ENCODE measurements at places on chromosomes 2 and 18.
A peak's percentile ranks its signal among the peaks of the same experiment; 100 is the strongest.

GRCh38 chr2:66301767-66302140, 133.2 kb upstream of the MEIS1 start:
- no peak for DNase-seq

DNA sequence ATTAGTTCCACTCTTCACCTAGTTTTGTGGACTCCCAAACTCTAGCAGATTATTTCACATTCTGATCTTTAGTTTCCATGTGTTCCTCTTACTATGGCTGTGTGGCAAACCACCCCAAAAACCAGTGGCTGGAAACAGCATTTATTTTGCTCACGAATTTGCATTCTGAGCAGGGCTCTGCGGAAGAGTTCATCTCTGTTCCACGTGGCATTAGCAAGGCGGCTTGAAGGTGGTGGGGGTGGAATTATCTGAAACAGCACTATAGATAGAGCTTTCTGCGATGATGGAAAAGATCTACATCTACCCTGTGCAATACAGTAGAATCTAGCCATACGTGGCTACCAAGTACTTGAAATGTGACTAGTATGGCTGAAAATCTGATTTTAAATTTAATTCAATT, 5.9 kb downstream of the TWSG1 start:
- no peak for DNase-seq

DNA sequence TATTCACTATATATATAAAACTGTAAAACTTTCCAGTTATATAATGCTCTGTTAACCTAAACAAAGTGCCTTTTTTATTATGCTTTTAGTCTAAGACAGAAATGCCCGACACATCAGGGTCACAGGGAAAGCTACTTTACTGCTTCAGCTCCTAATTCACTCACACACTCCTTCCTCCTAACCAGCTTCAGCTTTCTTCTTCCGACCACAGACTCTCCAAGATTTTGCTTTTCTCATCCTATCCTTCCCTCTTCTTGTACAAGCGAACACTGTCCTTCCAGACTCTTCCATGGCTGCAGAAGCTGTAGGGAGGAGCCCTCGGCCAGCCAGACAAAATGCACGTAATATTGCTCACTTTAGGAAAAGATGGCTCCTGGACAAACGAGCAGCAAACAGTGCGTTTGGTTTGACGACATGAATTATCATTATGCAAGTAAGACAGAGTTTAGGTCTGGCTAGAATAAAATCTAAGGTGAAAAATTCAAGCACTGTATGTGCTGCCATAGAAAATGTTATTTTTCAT, 47.5 kb upstream of the HNRNPA3 start:
- DNase-seq, result peak; percentile 31

- DNase-seq, result peak; percentile 22
Measured at GRCh38 chr2:29314816-29315571, 199.8 kb downstream of the CLIP4 start.

DNA sequence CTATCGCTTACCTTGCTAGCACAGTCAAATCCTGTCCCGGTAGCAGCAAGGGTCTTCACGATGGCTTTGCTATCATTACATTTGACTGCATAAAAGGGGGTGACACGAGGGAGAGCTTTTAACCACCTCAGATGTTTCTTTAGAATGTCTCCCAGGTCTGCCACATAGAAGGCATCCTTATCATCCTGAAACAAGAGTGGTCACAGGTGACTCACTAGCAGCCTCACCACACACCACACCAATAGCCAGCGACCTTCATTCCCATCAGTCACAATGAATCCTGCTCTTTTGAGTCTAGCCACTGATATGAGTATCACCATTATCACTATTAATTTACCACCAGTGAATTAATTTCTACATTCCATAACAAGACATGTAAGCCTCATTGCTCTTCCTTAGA, 3.7 kb downstream of the ODC1 start:
- DNase-seq, result no peak

DNA sequence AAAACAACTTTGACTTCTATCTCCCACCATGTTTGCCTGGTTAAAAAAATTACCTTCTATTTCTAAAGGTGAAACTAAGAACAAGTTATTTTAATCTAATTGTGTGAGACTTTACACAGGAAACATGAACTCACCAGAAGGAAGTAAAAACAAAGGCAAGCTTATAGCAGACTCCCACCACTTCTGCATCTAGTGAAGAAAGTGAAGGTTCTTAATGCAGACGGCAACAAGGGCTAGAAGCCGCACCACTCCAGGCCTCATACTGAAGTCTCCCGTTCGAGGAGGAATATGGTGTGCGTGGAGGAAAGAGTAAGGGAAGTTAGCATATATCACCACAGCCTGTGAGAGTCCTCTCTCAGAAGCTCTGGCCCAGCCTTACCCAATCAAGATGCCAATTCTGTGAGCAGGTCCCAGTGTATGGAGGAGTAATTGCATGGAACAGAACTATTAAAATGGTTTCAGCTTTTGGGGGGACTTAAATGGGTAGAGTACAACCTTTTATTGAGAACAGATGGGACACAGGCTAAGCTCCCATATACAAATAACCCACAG, 958.7 kb downstream of the BCL11A start:
- no peak for DNase-seq

- no peak for DNase-seq
Measured at GRCh38 chr2:241773511-241774418, 2.9 kb upstream of the GAL3ST2 start.

GRCh38 chr2:1082456-1083205, 132.0 kb downstream of the SNTG2 start:
- DNase-seq, result no peak

DNA sequence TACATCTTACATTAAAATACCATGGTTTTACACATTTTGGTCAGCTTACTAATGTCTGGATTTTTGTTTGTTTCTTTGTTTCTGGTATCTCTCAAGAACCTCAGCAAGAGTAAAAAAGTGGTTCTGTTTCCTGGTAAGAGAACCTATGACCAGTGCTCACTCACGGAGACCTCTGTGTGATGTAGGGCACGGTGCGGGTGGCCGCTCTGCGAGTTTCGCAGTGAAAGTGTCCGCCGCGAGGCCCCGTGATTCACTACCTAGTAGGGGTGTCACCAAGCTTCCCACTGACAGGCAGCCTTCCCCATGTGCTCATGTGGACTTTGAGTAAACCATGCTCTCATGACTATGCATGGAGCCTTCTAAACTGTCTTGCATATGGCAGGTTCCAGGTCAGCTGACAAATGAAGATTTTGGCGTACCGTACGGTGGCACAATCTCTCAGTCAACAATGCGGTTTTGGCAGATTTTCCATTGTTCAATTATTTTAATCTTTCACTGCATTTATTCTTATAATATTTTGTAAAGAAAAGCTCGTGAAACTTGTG, 137.3 kb downstream of the DCDC2C start:
- DNase-seq, result no peak

GRCh38 chr18:46301571-46301970, 197.4 kb downstream of the HAUS1 start:
- no peak for DNase-seq

GRCh38 chr2:80378-80777, 34.1 kb upstream of the FAM110C start:
- no peak for DNase-seq

DNA sequence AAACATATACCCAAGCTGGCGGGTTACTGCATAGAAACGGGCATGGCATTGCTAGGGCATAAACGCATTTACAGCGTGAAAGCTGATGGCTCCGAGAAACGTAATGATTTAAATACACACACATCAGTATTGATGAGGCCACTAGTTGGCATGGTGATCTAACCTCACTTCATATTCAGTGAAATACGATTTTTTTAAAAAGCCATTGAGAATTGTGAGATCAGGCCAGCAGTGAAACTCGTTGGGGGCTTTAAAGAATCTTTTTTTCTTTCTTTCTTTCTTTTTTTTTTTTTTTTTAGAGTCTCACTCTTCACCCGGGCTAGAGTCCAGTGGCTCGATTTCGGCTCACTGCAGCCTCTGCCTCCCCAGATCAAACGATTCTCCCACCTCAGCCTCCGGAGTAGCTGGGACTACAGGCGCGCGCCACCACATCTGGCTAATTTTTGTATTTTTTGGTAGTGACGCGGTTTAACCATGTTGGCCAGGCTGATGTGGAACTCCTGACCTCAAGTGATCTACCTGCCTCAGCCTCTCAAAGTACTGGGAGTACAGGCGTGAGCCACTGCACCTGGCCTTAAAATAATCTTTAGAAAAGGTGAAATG, 2.4 kb upstream of the SMAD7 start:
- DNase-seq, result no peak

GRCh38 chr2:41705634-41706033, 342.2 kb upstream of the PKDCC start:
- DNase-seq, result no peak

DNA sequence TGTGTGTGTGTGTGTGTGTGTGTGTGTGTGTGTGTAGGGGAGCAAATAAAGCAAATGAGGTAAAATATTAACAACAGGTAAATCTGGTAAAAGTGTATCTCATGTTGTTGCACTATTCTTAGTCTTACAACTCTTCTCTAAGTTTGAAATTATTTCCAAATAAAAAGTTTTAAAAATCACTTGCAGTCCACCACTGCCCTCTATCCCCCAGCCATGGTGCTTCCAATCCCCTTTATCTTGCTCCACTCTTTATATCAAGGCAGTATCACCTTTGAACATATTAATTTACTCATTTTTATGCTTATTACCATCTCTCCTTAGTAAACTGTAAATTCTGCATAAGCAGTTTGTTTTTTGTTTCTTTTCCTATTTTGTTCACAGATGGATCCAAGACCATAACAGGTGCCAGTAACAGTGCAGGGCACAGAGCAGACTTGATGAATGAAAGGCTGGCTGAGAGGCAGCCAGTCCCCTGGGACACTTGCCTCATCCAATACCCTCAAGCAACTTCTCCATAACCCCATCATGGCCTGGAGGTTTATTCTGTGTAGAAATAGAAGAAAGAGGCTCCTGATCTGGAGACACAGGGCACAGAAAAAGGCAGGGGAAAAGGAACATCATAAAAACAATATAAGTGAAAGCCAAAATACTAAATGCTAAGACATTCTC, 67.6 kb downstream of the LDAH start:
- DNase-seq, result no peak

GRCh38 chr2:230356084-230356483, 29.1 kb downstream of the SP140L start:
- DNase-seq, result peak; percentile 14

DNA sequence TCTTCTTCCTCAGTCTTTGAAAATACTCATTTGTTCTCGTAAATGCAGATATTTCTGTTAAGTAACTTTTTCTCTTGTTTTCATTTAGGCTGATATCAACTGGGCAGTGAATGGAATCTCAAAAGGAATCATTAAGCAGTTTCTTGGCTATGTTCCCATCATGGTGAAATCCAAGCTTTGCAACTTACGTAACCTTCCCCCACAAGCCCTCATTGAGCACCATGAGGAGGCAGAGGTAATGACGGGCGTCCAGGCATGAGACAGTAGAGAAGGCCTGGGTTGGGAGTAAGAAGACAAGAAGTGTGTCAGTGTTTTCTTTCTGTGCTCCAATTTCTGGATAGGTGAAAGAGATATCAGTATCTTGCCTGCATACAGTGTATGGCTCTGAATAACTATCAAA, 5.1 kb downstream of the POLR1B start:
- DNase-seq, result no peak

GRCh38 chr2:98777076-98777475, 46.1 kb upstream of the MGAT4A start:
- no peak for DNase-seq

- DNase-seq, result no peak
Measured at GRCh38 chr2:12110074-12110473, 363.6 kb downstream of the LPIN1 start.

GRCh38 chr2:132544006-132544630, 125.9 kb downstream of the LYPD1 start:
- no peak for DNase-seq

DNA sequence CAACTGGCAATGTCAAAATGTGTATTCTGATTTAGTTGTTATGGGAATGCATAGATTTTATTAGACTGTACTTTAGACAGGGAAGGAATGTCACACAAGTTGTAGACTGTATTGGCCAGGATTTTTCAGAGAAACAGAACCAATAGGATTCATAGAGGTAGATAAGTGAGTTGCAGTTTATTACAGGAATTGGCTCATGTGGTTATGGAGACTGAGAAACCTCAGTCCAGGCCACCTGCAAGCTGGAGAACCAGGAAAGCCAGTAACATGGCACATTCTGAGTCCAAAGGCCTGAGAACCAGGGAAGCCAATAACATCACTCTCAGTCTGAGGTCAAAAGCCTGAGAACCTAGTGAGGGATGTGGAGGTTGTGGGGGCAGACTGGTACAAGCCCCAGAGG, 1.8 kb upstream of the GALNT5 start:
- no peak for DNase-seq

- peak; percentile 60 for DNase-seq
Measured at GRCh38 chr2:231648579-231649174, 56.0 kb downstream of the TEX44 start.

DNA sequence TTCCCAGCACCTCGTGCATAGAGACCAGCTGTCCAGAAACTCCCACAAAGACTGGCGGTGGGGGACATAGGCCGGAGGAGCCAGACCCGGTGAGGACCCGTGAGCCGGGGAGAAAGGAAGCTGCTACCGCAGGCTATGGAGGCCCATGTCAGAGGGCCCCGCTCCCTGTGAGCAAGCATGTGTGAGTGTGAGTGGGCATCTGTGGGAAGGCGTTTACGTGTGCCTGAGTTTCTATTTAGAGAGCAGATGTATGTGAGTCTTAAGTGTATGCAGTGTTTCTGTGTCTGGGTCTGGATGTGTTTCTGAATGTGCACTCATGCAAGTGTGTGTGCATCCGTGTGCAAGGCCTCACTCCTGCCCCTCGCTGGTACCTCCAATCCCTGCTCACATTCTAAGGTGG, 187.8 kb upstream of the RAB6C start:
- no peak for DNase-seq

DNA sequence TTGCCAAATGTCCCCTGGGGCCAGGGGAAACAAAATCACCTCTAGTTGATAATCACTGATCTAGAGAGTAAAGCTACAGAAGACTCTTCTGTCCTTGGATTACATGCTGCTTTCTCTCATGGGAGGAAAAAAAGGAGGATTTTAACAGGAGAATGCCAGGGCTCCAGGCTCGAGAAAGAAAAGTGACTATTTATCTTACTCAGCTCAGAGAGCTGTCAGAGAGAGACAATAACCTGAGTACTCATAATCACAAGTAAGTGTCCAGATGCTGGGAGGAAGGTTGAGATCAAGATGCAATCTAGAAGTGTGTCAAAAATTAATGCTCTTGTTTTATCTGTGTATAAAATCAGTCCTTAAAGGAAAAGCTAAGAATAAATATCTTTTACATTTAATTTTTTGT, 133.3 kb downstream of the PTRHD1 start:
- DNase-seq, result no peak

DNA sequence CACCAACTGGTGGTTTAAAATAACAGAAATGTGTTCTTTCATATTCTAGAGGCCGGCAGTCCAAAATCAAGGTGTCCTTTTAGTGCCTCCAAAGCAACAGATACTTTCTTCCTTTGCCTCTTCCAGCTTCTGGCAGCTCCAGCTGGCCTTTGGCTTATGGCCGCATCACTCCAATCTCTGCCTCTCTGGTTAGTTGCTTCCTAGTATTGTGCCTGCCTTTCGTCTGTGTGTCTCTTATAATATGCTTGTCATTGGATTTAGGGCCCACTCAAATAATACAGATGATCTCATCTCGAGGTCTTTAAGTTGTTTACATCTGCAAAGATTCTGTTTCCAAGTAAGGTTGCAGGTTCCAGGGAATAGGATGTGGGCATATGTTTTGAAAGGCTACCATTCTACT, 855.2 kb upstream of the ID2 start:
- DNase-seq, result no peak

- no peak for DNase-seq
Measured at GRCh38 chr2:25772078-25772477, 98.7 kb upstream of the DTNB start.

Measured in AG08395 (cell line).